Fibroblast of skin of scalp (primary cell): ENCODE measurements at places on chromosomes 11 and 22.
A peak's percentile ranks its signal among the peaks of the same experiment; 100 is the strongest.

GRCh38 chr11:115314330-115314920, 189.8 kb downstream of the CADM1 start:
- no peak for DNase-seq

DNA sequence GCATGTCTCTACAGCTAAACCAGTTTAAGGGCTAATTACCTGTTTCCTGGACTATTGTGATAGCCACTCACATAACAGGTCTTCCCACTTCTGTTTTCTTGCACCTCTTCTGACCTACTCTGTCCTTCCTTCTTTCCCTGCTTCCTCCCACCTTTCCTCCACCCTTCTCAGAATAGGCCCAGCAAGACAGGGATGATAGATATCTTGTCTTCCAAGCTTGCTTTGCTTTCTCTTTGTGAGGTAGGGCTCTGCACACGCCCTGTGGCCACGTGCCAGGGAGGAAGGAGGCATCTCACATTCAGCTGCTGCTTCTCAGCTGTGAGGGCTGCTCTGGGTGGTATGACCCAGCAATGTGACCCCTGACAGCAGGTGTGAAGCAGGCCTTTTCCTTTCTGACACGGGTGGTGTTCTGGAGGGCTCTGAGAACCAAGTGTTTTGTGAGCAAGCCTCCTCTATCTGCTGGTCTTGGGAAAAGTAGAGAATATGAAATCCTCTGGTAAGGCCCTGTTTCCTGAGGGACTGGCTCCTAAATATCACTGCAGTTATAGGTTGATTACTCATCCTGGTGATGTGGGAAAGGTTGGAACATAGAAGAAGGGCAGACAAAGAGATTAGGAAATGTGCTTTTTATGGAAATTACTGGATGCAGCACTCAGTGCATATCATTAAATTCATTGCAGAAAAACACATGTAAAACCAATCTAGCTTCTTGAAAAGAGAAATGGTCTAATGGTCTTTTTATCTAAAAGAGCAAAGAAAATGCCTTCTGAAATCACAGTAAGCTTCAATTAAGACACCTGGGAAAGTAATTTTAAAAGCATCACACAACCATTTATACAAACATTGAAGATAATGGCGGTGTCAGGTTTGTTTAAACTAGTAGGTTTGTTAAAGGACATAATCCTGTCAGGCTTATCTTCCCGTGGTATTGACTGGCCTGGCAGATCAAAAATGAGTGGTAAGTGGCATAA, 8.5 kb downstream of the AMOTL1 start:
- peak; percentile 40 for DNase-seq

GRCh38 chr11:11074686-11075335, 217.0 kb upstream of the ZBED5 start:
- no peak for DNase-seq

GRCh38 chr11:84290647-84291046, 1004.5 kb upstream of the CCDC90B start:
- peak; percentile 18 for DNase-seq

- DNase-seq = no peak
Observed at GRCh38 chr22:35409783-35410662, 10.1 kb downstream of the MCM5 start.

DNA sequence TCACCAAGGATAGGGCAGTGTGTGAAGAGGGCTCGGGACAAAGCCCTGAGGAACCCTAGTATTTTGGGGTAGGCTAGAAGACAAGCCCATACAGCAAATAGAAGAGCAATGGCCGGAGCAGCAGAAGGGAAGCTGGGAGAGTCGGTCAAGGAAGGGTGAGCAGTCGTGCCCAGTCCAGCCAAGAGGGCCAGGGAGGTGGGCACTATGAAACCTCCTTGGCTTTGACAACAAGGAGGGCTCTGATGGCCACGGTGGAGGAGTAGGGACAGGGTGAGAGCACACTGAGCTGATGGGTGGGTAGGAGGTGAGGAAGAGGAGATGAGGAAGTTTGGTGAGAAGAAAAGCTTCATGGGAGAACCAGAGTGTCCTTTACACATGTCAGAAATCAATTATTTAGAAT, 2.2 kb upstream of the YWHAH start:
- no peak for DNase-seq
